ENCODE measurements at places on chromosomes 4 and X. TPM values are rescaled to one million over a fixed set of nuclear protein-coding genes. Genes with fewer than 3 reads are reported as not detected.

NAP1L2 gene
- total RNA-seq, result 7.1 TPM

DNA sequence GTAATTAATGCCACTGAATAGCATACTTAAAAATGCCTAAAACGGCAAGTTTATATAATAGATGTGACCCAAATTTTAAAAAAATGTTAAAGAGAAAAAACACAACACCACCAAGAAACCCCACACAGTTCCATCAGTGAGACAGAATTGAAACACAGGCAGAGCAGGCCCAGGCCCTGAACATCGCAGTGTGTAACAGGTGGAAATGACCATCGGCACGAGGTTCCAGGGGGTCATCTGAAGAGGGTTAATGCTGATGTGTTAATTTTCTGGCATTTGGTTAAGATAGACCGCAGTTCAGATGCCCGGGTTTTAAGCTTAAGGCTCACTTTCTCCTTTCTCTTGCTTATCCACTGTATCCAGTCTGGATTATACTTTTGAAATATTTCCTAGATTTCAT lies 66.8 kb downstream of the ANAPC4 start:
- DNase-seq, result no peak

GRCh38 chr4:83561381-83561780 lies 25.5 kb downstream of the GPAT3 start:
- no peak for DNase-seq

DNA sequence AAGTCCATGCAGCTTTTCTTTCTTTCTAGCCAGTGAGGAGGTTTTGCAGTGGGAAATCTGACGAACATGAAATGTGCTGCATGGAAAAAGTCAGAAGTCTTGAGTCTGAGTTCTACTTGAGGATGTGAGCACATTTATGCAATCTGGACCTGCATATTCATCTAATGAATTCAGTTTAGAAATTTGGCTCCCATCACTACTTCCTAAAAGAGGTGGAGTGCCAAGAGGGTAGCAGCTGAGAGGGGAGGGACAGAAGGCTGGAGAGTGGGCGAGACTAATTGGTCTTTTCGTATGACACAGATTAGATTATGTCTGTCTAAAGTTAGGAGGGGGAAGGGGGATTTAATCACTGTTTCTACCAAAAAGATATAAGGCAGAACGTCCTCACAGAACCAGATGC lies 535.9 kb downstream of the IQCM start:
- no peak for DNase-seq

DNA sequence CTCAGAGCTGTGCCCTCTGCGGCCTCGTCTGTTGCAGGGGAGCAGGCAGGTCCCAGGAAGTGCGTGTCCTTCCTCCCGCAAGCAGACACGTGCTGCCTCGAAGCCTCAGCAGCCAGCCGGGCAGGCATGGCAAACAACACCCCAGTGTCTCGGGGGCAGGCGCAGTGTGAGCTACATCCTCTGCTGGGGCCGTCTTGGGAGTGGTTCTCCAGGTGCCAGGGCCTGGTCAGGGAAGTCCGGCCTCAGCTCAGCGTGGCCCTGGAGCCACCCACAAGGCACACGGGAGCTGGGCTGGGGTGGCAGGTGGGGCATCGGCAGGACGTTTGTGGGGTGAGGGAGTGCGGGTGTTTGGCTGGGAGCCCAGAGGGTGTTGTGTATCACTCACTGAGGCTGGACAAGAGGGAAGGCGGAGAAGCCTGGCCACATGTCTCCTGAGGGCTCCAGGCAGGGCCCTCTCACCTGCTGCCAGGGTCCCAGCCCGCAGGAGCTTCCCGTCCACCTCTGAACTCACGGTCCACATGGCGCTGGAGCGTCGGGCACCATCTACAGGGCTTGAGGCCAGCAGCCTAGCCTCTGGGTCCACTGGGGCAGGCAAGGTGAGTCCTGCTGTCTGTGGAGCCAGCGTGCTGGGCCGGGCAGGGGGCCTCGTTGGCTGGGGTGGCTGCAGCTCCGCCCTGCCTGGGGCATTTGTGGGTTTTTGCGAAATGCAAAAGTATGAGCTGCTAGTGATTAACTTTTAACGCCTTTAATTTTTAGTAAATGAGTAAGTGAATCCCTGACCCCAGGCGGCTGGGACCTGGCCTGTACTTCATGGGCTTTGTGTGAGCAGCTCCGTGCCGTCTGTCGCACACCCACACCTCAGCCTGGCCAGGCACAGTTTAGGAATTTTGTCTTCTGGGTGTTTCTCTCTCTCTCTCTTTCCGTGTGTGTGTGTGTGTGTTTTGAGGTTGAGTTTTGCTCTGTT lies 17.3 kb upstream of the UVSSA start:
- DNase-seq, result no peak

MMRN1 gene
- not detected for total RNA-seq

DNA sequence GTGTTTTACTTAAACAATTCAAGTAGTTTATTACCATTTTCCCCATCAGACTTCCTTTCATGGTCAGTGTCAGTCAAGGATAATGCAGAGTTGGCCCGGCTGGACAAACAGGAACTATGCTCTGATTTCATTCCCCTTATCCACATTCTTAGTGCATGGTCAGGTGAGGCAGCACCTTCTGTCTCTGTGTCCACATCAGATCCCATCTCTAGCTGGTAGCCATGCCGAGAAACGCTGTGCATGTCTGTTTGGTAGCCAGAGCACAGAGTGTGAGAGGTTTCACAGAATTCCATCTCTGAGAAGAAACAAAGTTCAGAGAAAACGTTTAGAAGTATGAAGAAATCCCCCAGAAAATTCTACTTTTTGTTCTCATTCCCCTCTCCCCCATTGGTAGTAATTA lies 423.7 kb upstream of the TEX13C start:
- no peak for DNase-seq

DNA sequence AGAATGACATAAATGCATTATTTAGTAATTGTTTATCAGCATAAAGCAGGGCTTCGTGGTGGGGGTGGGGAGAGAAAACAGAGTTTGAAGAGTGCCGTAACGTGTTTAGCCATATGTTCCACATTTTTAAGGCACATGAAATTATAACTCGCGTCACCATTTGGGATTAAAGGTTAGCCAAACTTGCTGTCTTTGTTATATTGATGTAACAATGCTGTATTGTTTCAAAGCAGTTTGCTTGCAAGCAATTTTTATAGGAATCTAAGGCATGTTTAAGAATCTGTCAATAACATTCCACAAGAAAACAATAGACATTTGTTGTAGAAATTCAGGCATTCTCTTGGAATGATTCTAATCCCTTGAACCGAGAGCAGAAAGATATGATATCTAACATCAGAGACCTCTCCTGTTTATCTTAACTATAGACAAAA lies 78.3 kb downstream of the CLDN22 start:
- no peak for DNase-seq

ANKRD50 gene
- 58.9 TPM for total RNA-seq

- DNase-seq, result no peak
Measured at GRCh38 chr4:86122404-86122803, 237.4 kb downstream of the MAPK10 start.

DNA sequence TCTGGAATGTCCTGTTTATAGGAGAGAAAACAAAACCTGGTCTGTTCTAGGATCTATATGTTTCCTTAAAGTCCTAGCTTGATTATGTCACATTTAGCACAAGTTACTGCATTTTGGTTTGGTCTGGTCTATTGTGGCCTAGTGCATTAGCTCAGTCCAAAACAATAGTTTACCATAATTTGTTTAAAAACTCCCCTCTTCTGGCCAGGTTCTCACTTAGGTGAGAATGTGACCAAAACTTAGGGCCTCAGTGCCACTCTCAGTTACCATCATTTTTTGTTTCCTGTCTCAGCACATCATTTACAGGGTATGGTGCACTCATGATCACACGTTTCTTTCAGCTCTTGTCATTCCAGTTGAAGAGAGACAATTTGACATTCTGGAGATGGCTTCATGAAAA lies 378.5 kb downstream of the KLHL4 start:
- DNase-seq, result no peak

CCDC120 gene
- 17.6 TPM for total RNA-seq

GRCh38 chr4:77145842-77146185 lies 11.2 kb upstream of the CCNG2 start:
- DNase-seq, result no peak

DNA sequence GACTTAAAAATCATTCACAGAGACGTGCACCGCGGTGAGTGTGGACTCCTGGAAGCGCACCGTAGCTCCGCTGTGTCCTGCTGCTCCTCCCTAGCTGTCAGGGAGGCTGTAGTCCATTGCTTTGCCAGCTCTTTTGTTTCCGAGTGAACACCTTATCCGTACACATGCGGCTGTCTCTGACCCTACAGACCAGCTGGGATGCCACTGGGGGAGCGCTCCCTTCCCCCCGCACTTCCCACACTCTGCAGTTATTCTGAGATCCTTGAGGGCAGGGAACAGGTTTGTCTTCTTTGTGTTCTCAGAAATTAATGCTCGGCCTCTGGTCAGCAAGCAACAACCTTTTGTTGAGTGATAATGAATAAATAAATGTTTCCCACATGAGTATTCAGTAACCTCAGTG lies 33.7 kb upstream of the MSANTD1 start:
- DNase-seq, result peak; percentile 10

DNA sequence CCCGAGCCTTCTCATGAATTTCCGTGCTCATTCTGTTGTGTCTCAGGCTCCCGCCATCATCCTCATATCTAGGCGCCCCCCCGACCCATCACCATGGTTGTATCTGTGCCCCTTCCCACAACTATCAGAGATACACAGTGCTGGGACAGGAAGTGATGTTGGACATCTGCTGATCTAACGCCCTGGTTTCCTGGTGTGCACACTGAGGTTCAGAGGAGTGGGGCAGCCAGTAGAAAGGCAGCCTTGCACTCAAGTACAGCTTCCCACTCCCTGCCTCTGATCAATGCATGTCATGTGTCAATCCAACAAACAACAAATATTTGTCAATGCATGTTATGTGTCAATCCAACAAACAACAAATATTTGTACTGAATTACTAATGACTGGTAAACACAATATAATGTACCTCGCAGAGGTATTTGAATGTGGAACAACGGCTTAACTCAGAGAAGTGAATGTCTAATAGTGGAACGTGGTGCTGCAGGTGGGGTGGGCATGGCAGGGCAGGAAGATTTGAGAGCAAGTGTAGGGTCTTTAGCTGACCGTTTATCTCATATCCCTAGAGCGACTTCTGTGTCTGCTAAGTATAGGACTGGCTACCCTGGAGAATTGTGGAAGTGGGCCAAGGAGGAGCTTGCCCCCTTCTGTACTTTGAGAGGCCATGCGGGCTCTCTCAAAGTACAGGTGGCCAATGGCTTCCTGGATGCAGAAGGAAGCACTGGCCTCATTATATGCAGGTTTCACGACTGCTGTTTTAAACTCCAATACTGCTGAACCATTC lies 10.3 kb upstream of the SEL1L3 start:
- no peak for DNase-seq

DNA sequence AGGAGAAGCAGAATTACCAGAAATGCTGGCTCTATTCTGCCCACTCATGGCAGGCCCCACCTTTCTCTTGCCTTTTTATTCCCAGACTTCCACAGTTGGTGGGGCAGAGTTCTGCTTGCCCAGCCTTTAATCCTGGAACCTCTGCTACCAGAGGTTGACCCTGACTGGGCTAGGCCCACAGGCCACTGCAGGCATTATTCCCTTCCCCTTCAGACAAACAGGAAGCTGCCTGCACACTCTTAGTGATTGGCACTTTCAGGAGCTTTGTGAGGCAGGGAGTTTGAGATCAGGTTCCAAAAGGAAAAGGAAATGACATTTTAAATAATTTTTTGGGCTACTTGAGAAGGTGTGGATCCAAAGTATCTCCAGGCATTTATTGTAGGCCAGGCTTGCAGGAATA lies 18.8 kb downstream of the MSN start:
- DNase-seq, result no peak

DNA sequence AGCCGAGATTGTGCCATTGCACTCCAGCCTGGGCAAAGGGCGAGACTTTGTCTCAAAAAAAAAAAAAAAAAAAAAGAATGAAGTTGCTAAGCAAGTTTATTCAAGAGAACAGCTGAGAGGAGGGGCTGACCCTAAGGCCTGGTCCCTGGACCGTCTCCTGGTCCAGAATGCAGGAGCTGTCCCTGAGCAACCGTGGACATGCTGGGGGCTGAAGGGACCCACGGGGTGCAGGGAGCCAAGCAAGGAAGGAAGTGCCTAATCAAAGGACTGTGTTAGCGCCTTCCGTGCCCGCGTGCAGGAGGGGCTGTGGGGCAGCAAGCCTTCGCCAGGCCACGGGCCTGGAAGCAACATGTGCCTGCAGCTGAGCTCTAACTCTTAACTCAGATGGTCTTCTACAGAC lies 39.1 kb upstream of the CDKN2AIP start:
- DNase-seq, result no peak

TCEANC gene
- 6.3 TPM for total RNA-seq

- DNase-seq, result no peak
Measured at GRCh38 chr4:67291644-67292043, 253.7 kb downstream of the CENPC start.

ZDHHC15 gene
- total RNA-seq, result 9.4 TPM

Measured in glutamatergic neuron (in vitro differentiated cells).